Stimulated activated CD4-positive, alpha-beta T cell treated with anti-CD3 and anti-CD28 coated beads, Interleukin-1b, Interleukin-23, amount 100 ng/mL, for 1 hour (primary cell): ENCODE measurements at places on chromosomes 3 and 15.
A peak's percentile ranks its signal among the peaks of the same experiment; 100 is the strongest.

DNA sequence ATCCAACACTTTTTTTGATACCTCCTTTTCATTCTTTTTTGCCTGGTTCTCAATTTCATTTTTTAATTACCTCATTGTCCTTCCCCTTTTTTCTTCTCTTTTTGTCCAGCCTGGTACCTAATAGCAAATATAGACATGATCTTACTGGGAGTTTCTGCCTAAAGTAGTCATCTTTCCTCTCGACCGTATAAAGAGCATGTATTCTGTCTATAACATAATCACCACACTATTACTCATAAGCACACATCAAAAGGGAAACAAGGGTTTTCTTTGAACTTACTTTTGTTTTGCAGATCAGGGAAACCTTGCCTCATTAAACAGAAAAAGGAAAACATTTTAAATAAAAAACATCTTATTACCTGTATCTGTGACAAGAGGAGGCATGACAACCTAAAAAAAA is 33.0 kb downstream of the FAM98B start:
- no peak for DNase-seq

DNA sequence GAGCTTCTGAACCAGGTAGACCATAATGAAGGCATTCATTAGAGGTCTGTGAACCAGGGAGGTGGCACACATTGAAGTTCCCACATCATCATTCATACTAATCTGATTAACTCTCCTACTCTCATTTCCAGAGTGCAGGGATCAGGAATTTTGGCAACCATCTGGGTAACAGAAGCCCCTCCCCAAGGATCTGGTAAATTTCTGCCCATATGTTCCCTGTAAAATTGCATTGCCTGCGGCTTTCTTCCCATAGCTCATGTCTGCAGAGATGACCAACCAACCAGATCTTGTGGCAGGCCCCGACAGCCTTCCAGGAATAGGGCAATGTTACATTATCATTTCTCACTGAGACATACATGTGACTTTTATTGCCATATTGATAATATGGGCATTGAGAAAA is 111.4 kb upstream of the CHL1 start:
- no peak for DNase-seq

DNA sequence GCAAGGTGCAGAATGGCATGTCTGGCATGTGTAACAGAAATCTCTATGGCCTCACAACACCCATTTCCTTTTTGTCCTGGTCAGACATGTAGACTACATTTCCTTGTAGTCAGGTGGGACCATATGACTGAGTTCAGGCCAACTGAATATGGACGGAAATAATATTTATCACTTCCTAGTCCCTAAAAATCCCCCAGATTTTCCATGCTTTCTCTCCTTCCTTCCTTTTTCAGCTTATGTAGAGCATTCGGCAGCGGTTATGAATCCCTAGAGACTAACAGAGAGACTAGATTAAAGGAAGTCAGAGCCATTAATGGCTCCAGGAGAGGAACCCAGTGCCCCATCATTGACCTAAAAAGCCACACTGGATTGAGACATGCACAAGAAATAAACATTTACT is 35.8 kb downstream of the SLC9A9 start:
- no peak for DNase-seq

DNA sequence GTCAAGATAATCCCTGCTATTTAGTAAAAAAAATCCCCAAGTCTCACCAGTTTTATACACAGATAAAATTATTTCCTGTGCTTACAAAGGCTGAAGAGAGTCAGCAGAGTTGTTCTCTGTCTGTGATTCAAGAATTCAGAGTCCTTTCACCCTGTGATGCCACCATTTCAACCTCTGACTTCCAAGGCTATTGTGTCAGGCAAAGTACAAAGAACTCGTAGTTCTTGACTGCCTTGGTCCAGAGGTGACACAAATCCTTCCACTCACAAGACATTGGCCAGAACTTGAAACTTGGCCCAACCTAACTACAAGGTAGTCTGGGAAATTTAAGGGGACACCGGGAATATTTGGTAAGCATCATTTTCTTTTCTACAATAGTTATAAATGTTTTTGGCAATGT is 34.9 kb upstream of the CMC1 start:
- no peak for DNase-seq

DNA sequence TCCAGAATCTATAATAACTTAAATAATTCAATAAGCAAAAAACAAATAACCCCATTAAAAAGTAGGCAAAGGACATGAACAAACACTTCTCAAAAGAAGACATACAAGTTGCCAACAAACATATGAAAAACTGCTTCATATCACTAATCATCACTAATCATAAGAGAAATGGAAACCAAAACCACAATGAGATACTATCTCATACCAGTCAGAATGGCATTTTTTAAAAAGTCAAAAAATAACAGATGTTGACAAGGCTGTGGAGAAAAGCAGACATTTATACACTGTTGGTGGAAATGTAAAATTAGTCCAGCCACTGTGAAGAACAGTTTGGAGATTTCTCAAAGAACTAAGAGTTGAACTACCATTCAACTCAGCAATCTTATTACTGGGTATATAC is 19.5 kb upstream of the ZMAT3 start:
- DNase-seq: no peak

DNA sequence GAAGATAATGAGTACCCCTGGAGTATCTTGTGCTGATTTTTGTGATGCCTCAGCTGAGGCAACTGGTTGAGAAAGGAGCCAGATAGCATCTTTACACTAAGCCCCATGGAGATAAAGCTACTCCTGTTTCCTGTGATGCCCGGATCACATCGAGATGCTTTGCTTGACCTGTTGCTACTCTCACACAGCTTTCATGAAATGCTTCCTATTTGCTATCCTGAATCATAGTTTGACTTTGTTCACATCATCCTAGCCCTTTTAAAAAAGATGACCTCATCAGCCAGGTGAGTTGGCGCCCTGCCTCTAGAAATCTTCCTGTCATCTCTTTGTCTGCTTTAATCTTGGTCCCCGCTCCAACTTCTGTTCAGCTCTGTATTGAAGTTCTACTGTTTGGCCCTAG is 409.6 kb upstream of the TBL1XR1 start:
- no peak for DNase-seq

- DNase-seq: no peak
Observed at GRCh38 chr3:88385090-88385489, 235.3 kb downstream of the C3orf38 start.

GRCh38 chr3:141878326-141878725 is 1.9 kb downstream of the ATP1B3 start:
- no peak for DNase-seq

DNA sequence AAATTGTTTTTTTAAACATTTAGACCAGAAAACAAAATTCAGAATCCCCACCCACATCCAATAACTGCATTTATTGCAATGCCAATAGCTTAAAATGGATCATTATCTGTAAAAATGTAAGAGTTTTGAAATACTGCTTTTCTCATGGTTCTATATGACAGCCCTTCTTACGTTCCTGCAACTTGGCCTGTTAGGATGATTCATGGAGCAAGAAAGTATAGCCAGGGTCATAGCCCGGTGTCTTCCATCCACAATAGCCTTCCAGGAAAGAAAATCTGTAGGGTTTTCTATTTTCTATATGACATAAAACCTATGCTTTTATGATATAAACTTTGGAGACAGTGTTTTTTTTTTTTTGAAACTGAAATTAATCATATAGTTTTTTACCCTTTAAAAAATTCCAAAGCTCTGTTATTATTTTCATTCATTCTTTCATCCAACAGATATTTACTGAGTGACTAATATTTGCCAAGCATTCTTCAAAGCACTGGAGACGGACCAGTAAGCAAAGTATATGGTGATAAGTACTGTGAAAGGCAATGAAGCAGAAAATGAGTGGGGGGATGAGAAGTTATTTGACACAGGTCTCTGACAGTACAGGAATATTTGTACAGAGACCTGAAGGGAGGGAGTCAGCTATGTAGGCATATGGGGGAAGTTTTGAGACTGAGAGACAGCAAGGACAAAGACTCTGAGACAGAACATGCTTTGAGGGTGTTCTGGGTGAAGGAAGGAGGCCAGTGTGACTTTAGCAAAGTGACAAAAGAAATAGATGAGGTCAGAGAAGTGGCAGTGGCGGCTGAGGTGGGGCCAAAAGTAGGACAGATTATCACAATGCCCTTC is 29.0 kb upstream of the SLC2A2 start:
- DNase-seq: no peak

GRCh38 chr3:185089751-185090150 is 63.1 kb downstream of the C3orf70 start:
- no peak for DNase-seq

GRCh38 chr3:40842714-40843113 is 318.0 kb downstream of the ZNF621 start:
- no peak for DNase-seq

- no peak for DNase-seq
Observed at GRCh38 chr3:18747383-18747782, 322.2 kb upstream of the SATB1 start.

DNA sequence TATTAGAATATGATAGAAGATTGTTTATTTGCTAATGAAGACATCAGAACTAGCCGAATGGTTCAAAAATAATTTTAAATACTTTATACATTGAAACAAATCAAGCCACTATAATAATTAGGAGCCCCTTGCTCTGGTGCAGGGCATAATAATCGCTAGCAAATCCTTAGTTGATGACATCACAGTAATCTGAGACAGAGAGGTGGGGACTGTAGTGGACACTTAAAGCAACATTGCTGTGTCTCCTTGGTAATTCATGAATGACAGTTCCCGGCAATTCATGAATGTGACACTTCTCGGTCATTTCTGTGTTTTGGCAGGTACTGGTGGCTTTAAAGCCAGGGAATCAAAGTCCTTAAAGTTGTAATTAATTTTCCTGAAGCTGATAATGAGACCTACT is 114.3 kb downstream of the PPM1L start:
- DNase-seq: no peak

- no peak for DNase-seq
Observed at GRCh38 chr3:98596541-98597500, 3.4 kb upstream of the CPOX start.

DNA sequence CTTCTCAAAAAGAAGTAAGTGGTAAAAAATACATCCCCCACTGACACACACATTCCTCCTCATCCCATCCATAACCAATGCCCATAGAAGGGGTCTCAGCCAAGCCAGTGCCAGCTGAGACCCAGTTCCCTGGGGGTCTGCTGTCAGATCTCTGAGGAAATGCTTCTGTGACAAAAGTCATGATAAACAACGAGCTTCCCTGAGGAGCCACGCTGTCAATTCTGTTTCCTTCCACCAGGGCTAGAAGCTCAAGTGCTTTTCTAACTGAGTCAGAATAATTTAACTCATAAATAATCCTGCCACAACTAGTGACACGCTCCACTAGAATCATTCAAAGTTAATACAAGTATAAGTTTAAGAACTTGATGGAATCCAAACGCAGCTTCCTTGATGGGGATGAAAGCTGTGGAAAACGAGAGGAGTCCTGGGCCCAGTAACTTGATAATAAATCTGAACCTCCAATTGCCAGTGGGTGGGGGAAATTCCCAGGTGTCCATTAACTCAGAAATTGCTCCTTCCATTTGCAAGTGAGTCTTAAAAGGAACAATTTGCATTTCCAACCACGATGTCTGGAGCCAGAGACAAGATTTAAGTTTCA is 348.7 kb upstream of the LMCD1 start:
- DNase-seq: no peak

DNA sequence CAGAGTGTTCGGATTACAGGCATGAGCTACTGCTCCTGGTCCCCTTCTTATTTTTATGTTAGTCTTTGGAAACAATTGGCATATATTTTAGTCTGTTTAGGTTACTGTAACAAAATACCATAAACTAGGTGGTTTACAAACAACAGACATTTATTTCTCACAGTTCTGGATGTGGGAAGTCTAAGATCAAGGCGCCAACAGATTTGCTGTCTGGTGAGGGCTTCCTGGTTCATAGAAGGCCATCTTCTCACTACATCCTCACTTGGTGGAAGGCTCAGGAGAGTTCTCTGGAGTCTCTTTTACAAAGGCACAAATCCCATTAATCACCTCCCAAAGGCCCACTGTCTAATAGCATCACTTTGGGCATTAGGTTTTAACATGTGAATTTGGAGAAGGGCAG is 101.0 kb downstream of the APBA2 start:
- no peak for DNase-seq

- peak; percentile 39 for DNase-seq
Observed at GRCh38 chr15:50906954-50907600, 1.4 kb upstream of the AP4E1 start.

GRCh38 chr15:78302579-78303312 is 3.3 kb upstream of the SKIC8 start:
- no peak for DNase-seq
